ENCODE measurements at places on chromosomes 11 and 22.

DNA sequence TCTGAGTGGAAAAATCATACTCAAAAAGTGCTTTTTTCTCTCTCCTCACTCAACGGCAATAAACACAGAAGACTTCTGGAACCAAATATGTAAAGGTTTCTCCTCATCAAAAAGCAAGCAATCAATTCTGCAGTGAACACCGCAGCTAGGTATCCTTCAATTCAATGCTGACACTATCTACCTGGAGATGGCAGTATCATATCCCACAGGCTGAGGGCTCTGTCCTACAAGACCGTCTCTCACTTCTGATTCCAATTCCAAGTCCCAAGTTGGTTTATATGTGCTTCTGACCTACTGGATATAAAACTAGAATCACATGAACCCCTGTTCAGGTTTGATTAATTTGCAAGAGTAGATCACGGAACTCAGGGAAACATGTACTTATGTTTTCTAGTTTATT is 59.7 kb upstream of the LUZP2 start:
- no peak for DNase-seq

DNA sequence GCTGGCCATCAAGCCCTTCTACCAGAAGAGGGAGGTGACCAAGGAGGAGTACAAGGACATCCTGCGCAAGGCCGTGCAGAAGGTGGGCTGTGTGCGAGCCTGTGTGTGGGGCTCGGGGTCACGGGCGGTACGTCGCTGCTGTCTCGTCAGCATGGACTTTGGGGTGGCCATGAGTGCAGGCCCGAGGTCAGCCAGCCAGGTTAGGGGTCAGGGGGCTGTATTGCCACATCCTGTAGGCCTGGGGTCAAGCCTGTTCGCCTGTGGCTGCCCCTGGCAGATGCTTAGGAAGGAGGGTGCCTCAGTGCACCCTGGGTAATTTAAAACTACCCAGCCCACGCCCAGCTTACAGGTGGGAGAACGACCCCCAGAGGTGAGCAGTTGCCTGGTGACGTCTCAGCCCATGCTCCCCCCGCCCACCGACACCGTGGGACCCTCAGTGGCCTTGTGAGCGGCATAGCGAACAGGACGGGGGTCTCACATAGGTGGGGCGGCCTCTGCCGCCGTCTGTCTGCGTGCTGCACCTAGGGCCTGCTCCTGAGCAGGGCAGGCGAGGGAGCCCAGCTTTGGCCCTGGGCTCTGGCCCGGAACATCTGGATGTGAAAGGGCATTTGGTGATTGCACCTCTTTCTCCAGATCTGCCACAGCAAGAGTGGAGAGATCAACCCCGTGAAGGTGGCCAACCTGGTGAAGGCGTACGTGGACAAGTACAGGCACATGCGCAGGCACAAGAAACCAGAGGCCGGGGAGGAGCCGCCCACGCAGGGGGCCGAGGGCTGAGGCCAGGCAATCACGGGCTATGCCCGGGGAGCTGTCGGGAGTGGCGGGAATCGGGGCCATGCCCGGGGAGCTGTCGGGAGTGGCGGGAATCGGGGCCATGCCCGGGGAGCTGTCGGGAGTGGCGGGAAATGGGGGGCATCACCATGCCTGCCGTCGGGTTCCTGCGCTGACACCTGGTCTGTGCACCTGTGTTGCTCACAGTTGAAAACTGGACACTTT is 4.5 kb downstream of the IRF7 start:
- DNase-seq = no peak

GRCh38 chr11:112363527-112363926 is 102.9 kb upstream of the PLET1 start:
- DNase-seq = no peak

DNA sequence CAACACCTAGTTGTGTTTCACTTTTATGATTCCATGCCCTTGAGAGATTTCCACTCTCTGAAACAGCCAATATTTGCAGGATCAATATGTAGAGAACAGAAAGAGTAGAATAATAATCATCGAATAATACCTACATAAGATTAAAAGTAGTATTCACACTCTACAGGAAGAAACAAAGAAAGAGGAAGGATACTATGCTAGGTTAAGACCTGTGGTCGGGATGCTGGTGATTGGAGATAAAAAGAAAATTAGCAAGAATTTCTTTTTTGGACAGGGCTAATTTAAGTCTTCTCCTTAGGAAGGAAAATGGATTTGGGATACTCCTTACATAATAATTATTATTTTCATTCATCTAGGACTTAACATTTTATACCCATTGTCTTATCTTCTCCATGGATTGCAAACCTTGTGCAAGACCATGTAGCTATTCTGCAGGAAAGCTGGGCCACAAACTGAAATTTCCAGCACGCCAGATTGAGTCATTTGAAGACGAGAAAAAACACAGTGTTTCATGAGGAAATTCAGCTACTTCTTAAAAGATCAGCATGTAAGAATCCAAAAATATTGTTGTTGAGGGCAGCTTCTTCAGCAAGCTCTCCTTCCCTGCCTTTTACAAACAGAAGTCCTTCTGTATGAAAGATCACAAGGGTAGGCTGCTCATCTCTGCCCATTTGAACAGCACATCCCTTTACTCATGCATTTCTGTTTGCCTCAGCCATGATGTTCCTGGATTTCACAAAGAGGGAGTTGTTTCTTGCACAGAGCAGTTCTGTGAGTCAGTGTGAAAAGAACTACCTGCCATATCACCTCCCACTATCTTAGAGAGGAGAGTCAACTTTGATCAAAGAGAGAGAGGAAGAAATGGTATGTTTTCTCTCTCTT is 90.7 kb downstream of the FAM76B start:
- no peak for DNase-seq

GRCh38 chr11:114265122-114265878 is 30.9 kb upstream of the NNMT start:
- no peak for DNase-seq

Measured in activated CD4-positive, alpha-beta T cell treated with anti-CD3 and anti-CD28 coated beads, Interleukin-2, amount 50 U/mL, for 24 hours (primary cell).